ENCODE measurements at places on chromosomes 3 and 15.

DNA sequence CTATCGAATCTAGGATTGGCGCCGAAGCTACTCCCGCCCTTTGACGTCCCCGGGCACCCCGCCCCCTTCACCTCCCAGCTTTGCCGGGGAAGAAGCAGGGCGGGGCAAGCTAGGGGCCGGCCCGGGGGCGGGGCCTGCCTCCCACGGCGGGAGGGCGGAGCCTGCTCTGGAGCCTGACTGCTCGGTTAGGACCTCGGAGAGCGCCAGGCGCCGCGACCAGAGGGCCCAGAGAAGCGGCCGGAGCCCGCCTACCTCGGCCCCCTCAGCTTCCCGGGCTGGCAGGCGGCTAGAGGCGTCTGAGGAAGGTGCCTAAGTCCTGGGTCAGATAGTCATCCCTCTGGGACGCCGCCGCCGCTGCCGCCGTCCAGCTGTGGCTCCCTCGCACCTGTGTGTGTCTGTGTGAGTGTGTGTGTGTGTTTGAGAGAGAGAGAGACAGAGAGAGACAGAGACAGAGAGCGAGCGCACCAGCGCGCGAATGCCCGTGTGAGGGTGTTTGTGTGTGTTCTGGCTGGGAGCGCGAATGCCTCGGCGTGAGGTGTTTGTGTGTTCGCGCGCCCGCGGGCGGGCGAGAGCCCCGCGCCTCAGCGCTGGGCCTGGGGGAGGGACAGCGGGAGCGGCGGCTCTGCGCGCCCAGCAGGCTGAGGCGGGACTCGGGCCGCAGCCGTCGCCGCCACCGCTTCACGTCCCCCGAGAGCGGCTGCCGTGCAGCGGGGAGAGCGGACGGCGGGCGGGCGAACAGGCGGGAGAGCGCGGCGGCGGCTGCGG is at the start of gene STXBP5L:
Gene STXBP5L (plus strand): TSS at position 176 of the 765 bp plus-strand sequence. CDS start 1,374 bp downstream, outside the sequence.
- no peak for DNase-seq
- H3K4me3 ChIP-seq = no peak within 1 kb of the TSS
- H3K4me1 ChIP-seq = no peaks in the 10 kb centered on the region

DNA sequence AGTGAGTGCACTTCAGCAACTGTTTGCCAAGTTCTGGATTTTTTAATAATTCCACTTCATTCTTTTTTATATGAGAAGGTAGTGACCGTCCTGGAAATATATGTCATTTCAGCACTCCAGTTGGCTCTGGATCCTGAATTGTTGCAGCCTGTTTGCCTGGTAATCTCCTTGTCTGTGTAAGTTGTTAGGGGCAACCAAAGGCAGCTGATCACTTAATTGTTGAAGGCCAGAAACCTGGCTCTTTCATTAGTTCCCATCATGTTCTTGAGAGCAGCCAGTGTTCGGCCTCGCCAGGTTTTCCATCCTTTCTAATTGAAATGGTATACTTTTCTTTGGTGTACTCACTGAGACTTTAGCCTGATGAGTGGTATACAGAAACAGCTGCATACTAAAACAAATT is 168.6 kb downstream of the SOX2 start:
- no peak for DNase-seq
- H3K27ac ChIP-seq = no peak overlapping the region
- no peaks in the 10 kb centered on the region for H3K4me1 ChIP-seq
- no peak overlapping the region for H3K4me3 ChIP-seq
- no peaks in the 10 kb centered on the region for H3K27me3 ChIP-seq

DNA sequence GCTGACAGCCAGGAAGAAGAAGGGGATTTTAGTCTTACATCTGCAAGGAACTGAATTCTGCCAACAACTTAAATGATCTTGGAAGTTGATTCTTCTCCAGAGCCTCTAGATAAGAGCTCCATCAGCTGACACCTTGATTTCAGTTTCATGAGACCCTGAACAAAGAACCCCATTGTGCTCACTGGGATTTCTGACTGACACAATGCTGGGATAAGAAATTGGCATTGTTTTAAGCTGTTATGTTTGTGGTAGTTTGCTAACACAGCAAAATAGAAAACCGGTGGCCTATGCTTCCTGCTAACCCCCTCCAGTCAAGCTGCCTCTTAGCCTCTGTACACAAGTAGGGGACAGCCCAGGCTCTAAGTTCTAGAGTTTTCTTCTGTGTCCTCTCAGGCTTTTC is 36.2 kb downstream of the MASP1 start:
- no peak overlapping the region for H3K27ac ChIP-seq
- no peaks in the 10 kb centered on the region for H3K4me1 ChIP-seq
- H3K36me3 ChIP-seq = no peaks in the 10 kb centered on the region
- no peak overlapping the region for H3K4me3 ChIP-seq

DNA sequence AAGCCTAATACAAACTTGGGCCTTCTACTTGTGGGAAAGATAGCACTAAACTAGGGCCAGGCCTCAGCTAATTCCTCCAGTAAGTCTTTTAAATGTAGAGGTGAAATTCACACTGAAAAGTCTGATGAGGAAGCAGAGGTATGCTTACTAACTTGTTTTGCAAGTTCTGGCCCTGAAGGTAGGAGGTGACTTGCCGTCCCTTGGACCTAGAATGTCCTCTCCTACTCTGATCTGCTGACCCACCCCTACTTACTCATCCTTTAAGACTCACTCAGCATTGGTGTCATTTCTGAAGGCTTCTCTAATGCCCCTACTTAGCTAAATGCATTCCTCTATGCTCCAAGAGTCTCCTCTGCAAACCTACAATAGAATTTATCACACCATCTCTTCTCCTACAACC is 19.4 kb downstream of the RIOX2 start:
- no peak for DNase-seq
- H3K27me3 ChIP-seq = no peaks in the 10 kb centered on the region
- H3K27ac ChIP-seq = no peak overlapping the region
- peaks cover 44% of the 10 kb centered on the region for H3K36me3 ChIP-seq
- H3K4me3 ChIP-seq = no peak overlapping the region
- H3K4me1 ChIP-seq = no peaks in the 10 kb centered on the region

DNA sequence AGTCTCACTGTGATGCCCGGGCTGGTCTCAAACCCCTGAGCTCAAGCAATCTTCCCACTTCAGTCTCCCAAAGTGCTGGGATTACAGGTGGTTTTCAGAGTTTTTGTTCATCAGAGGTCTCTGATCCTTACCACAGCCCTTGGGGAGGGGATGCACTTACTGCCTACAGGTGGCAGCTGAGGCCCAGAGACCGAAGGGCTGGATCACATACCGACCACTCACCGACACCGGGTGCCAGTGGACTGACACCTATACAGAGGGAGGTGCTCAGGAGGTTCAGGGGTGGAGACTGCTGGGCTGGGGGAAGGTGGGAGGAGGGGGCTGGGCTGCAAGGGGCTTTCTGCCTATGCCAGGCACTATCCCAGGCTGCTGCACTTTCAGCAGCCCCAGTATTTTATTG is 19.5 kb downstream of the DUSP7 start:
- DNase-seq = no peak
- H3K27ac ChIP-seq = no peak overlapping the region
- no peaks in the 10 kb centered on the region for H3K4me1 ChIP-seq
- no peaks in the 10 kb centered on the region for H3K36me3 ChIP-seq
- no peak overlapping the region for H3K4me3 ChIP-seq

- no peaks in the 10 kb centered on the region for H3K27me3 ChIP-seq
- no peak overlapping the region for H3K27ac ChIP-seq
- DNase-seq = no peak
- no peak overlapping the region for H3K4me3 ChIP-seq
- H3K4me1 ChIP-seq = no peaks in the 10 kb centered on the region
These were observed 120.5 kb downstream of the BBX start for GRCh38 chr3:107643038-107643883.

All from DND-41 (cell line).